Stimulated activated naive CD4-positive, alpha-beta T cell treated with Interleukin-2 at 50 U/mL for 16 hours (primary cell): ENCODE measurements at places on chromosomes 3 and 15.

DNA sequence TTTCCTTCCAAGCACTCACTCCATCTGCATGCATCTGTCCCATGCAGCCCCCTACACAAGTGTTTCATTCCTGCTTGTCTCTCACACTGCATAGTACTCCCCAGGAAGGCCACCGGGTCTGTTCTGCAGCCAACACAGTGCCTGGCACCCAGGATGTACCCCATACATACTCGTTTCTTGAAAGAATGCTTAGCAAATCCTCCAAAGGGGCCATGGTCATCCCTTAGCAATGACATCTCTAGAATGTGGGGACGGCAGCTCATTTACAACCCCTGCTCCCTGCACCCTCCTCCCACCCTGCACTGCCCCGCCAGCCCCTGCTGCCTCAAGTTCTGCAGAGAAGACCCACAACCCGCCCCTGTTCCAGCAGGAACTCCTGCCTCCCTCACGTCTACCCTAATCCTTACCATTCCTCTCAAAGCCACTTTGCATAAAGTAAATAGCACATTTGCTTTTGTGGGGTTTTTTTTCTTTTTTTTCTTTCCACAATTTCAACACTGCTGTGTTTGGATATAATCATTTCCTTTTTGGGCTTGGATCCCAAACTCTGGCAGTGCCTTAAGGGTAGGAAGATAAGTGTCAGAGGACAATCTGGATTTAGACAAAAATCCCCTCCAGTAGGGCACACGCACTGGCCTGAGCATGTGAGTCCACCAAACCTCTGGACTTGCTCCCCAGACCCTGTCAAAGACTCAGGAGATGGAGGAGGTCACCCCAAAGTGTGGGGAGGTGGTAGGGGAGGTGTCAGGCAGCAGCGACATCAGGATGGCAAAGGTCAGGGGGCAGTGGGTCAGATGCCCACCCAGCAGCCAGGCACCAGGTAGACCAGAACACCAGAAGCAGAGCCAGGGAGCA is 68.4 kb downstream of the MEGF11 start:
- no peak for DNase-seq

- no peak for DNase-seq
Observed at GRCh38 chr3:44108481-44108880, 133.2 kb upstream of the TOPAZ1 start.

GRCh38 chr3:121467085-121467484 is 78.7 kb downstream of the POLQ start:
- no peak for DNase-seq

GRCh38 chr15:78362716-78363380 is 22.7 kb downstream of the CRABP1 start:
- no peak for DNase-seq
